ENCODE measurements at places on chromosomes 2 and 18. TPM values are rescaled to one million over a fixed set of nuclear protein-coding genes. Genes with fewer than 3 reads are reported as not detected.

- peaks cover 31% of the 10 kb centered on the region for H3K4me1 ChIP-seq
- H3K4me3 ChIP-seq, result no peak overlapping the region
- peak; percentile 53 for DNase-seq
Observed at GRCh38 chr2:201130524-201131186, 14.7 kb downstream of the CFLAR start.

DNA sequence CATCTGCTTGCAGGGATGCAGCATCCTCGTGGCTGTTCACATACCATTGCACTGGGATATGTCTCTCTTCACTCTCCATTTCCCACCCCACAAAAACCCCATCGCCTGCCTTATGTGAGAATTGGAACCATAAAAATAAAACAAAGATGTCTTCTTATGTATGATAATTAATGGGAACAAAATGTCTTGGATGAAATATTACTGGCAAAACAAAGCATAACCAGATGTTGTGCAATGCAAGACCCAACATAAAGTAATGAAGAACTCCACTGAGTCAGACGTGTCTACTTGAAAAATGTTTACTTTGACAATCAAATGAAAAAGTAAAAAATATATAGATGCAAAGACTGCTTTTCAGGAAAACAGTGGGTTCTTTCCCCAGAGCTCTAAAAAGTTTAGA lies 611.3 kb upstream of the SYT4 start:
- H3K4me1 ChIP-seq, result peaks cover 2% of the 10 kb centered on the region
- no peaks in the 10 kb centered on the region for H3K36me3 ChIP-seq
- H3K4me3 ChIP-seq, result no peak overlapping the region
- peak; percentile 51 for DNase-seq
- no peaks in the 10 kb centered on the region for H3K27me3 ChIP-seq

DNA sequence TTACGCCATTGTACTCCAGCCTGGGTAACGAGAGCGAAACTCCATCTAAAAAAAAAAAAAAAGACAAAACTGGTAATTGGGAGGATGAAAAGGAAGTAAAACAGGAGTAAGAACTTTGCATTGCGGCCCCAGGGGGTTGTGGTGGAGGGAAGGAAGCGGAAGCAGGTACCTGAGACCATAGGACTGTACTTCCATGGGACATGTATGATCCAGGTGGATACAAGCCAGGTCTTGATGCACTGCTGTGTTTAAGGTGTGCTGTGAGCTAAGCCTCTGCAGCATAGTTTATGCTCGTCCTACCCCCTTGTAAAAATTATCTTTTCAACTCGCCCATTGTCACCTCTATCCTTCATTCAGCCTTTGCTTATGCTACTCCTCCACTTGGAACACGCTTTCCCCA lies 23.7 kb downstream of the FBXO36 start:
- H3K4me1 ChIP-seq, result no peaks in the 10 kb centered on the region
- no peak overlapping the region for H3K4me3 ChIP-seq
- H3K27me3 ChIP-seq, result no peaks in the 10 kb centered on the region
- no peaks in the 10 kb centered on the region for H3K36me3 ChIP-seq
- no peak overlapping the region for H3K27ac ChIP-seq
- no peak for DNase-seq

GRCh38 chr2:112831513-112831845 lies 5.1 kb downstream of the IL1B start:
- no peak for DNase-seq
- H3K27me3 ChIP-seq, result no peaks in the 10 kb centered on the region
- peaks cover 7% of the 10 kb centered on the region for H3K4me1 ChIP-seq
- no peaks in the 10 kb centered on the region for H3K36me3 ChIP-seq

DNA sequence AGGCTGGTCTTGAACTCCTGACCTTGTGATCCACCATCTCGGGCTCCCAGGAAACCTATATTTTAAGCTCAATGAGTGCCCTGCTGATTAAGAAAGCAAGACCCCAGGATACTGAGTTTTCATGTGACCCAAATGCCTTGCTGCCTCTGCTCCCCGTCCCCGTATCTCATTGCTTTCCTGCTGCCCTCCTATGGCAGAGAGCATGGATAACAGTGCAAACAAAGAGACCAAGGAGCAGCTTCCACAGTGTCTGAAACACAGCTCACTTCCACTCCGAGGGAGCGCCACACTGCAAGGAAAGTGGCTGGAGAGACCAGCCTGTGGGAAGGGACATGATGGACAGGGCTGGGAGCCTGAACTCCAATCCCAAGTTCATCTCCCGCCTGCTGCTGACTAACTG lies 246.8 kb downstream of the TMEM182 start:
- no peak for DNase-seq
- H3K36me3 ChIP-seq, result no peaks in the 10 kb centered on the region
- no peak overlapping the region for H3K4me3 ChIP-seq
- no peaks in the 10 kb centered on the region for H3K4me1 ChIP-seq
- H3K27ac ChIP-seq, result no peak overlapping the region

DNA sequence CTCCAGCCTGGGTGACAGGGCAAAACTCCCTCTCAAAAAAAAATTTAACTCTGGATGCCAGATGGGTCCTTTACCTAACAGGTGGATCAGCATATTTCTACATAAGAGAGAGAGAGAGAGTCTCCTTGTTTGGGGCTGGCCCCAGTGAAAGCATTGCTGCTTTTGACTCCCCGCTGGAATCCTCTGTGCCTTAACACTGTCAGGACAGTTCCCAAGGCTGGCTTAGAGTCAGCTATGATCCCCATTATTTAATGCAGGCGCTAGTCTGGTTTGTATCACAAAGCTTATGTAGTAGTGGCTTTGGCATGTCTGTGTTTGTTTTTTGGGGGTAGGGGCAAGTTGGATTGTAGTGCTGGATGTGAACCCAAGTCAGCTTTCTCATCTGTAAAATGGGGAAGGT lies 9.4 kb downstream of the INPP4A start:
- H3K27ac ChIP-seq, result no peak overlapping the region
- no peaks in the 10 kb centered on the region for H3K27me3 ChIP-seq
- no peak overlapping the region for H3K4me3 ChIP-seq
- no peak for DNase-seq

- H3K4me1 ChIP-seq, result no peaks in the 10 kb centered on the region
- no peaks in the 10 kb centered on the region for H3K36me3 ChIP-seq
- no peaks in the 10 kb centered on the region for H3K27me3 ChIP-seq
- DNase-seq, result no peak
- no peak overlapping the region for H3K4me3 ChIP-seq
Observed at GRCh38 chr2:115427436-115427835, 985.0 kb downstream of the DPP10 start.

DNA sequence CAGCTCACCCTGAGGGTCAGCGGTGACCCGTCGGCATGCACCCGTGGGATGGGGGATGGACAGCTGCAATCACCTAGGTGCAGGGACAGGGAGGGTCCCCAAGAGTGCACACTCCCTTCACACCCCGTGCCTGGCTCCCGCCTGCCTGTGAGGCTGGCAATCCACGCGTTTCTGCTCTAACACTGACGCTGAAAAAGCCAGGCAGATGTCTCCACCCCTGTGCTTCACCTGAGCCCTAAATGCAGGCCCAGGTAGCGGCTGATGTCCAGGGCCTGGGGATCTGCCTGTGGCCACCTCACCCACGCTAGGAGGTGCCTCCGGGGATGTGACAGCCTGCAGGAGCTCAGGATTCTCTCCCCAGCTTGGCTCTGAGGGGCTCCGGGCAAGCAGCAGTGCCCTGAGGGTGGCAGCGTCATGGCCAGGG lies 212.0 kb upstream of the SALL3 start:
- no peaks in the 10 kb centered on the region for H3K4me1 ChIP-seq
- H3K36me3 ChIP-seq, result no peaks in the 10 kb centered on the region

DNA sequence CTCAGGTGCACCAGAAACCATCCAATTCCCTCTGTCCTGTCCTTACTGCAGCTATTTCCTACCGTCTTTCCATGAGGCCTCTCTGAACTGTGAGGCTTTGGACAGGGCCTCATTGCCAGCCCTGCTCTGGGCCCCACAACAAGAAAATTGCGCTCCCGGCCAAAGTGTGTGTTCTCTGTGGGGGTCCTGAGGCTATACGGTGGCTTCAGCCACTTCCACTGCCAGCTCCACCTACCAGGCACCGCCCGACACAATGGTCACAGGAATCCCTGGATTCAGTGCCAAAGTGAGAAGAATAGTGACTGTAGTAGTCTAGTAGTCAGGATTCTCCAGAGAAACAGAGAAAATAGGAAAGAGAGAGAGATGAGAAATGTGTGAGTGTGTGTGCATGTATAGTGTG lies 140.2 kb downstream of the IRS1 start:
- H3K36me3 ChIP-seq, result no peaks in the 10 kb centered on the region
- DNase-seq, result no peak
- H3K4me3 ChIP-seq, result no peak overlapping the region
- no peak overlapping the region for H3K27ac ChIP-seq
- H3K4me1 ChIP-seq, result peaks cover 9% of the 10 kb centered on the region

GRCh38 chr18:63309422-63309821 lies 10.1 kb downstream of the BCL2 start:
- H3K27me3 ChIP-seq, result no peaks in the 10 kb centered on the region
- peaks cover 6% of the 10 kb centered on the region for H3K36me3 ChIP-seq
- no peak overlapping the region for H3K4me3 ChIP-seq
- no peak for DNase-seq
- no peak overlapping the region for H3K27ac ChIP-seq

- no peak for DNase-seq
- no peak overlapping the region for H3K27ac ChIP-seq
- H3K4me1 ChIP-seq, result peaks cover 14% of the 10 kb centered on the region
- no peaks in the 10 kb centered on the region for H3K36me3 ChIP-seq
Observed at GRCh38 chr2:71898851-71899681, 248.6 kb downstream of the CYP26B1 start.

DNA sequence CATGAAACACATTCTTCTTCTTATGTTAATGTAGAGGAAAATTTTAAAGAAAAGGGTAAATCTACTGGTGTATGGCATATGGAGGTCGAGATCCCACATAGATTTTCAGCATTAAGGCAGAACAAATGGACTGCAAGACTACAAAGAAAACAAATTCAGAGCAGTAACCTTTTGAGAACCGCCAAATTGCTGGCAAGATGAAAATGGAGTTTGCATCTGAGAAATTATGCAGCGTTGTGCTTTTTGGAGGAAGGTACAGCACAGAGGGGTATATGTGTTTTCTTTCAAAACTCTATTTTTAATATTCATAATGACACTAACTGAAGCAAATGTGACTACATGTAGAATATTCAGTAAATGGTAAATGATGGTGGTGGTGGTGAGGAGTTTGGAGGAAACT lies 59.0 kb upstream of the PARD3B start:
- no peaks in the 10 kb centered on the region for H3K27me3 ChIP-seq
- no peak overlapping the region for H3K4me3 ChIP-seq
- H3K36me3 ChIP-seq, result no peaks in the 10 kb centered on the region
- DNase-seq, result no peak

DNA sequence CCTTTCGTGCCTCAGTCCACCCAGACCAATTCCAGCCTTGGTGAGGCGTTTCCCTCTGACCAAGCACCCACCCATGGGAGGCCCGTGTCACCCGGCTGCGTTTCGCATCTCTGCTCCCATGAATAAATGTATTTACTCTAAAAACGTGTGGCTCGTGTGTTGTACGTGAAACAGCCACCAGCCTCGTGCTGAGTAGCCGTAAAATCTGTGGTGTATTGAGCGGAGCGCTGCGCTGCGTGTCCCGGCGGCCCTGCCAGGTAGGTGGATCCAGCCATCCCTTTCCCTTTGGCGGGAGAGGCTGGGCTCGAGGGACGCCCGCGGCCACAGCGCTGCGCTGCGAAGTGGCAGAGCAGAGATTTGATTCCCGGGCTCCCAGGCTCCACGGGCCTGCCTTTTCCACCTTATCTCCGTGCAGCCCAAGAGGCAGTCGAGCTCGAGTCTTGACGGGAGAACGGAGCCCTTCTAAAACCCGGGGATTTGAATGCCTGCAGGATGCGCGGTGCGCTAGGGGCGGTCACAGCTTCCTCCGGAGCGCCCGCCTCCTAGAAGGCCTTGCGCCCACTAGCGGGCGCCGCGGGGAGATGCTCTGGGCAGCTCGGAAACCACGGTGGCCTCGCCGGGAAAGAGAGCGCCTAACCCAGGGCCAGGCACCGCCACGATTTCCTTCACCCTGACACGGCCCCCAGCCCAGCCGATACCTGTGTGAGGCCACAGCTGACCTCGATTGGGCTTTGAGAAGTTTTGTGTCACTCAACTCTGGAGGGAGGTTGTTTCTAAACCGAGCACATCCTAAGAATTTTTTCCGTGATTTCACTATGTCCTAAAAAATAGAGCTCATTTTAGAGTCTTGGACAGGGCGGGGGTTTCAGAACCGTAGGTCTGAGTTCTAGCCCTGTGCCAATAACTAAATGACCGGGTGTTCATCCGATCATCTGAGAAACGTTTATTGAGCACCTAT lies 3.9 kb upstream of the PSMD1 start:
- peaks cover 18% of the 10 kb centered on the region for H3K4me1 ChIP-seq
- H3K4me3 ChIP-seq, result peak overlapping the region; percentile 56
- H3K27me3 ChIP-seq, result peaks cover 17% of the 10 kb centered on the region
- DNase-seq, result peak; percentile 89

- H3K4me3 ChIP-seq, result no peak overlapping the region
- H3K4me1 ChIP-seq, result no peaks in the 10 kb centered on the region
- no peak for DNase-seq
- no peaks in the 10 kb centered on the region for H3K36me3 ChIP-seq
Observed at GRCh38 chr2:12116228-12116750, 369.9 kb downstream of the LPIN1 start.

- no peak for DNase-seq
- no peaks in the 10 kb centered on the region for H3K4me1 ChIP-seq
- no peak overlapping the region for H3K4me3 ChIP-seq
Observed at GRCh38 chr2:26571316-26571715, 69.8 kb downstream of the CIB4 start.

DNA sequence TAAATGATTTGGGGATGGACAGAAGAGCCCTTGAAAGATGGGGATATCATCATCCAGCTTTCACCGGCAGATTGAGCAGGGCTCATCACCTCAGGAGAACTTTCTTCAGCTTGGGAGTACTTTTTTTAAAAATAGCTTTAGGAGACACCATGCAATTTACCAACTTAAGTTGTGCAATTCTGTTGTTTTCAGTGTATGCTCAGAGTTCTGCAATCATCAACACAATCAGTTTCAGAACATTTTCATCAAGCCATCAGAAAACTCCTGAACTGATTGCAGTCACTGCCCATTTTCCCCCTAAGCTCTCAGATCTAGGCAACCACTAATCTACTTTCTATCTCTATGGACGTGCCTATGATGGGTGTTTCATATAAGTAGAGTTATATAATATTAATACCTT lies 117.7 kb downstream of the CRIM1 start:
- no peak overlapping the region for H3K27ac ChIP-seq
- no peak overlapping the region for H3K4me3 ChIP-seq
- peaks cover 3% of the 10 kb centered on the region for H3K36me3 ChIP-seq
- no peaks in the 10 kb centered on the region for H3K27me3 ChIP-seq

- no peak overlapping the region for H3K27ac ChIP-seq
- peak; percentile 71 for DNase-seq
- H3K4me3 ChIP-seq, result no peak overlapping the region
- H3K27me3 ChIP-seq, result no peaks in the 10 kb centered on the region
- H3K36me3 ChIP-seq, result no peaks in the 10 kb centered on the region
- H3K4me1 ChIP-seq, result no peaks in the 10 kb centered on the region
Observed at GRCh38 chr2:55809875-55810621, 113.5 kb downstream of the EFEMP1 start.

CHRNA1 gene
- 140 TPM for polyA plus RNA-seq

TNFRSF11A gene
- 3.7 TPM for polyA plus RNA-seq

HOXD10 gene
- polyA plus RNA-seq, result 0.21 TPM

NAT8 gene
- polyA plus RNA-seq, result 0.19 TPM

DUSP2 gene
- polyA plus RNA-seq, result 8.4 TPM

SEPTIN10 gene
- polyA plus RNA-seq, result 78.9 TPM

MGAT4A gene
- polyA plus RNA-seq, result 3.9 TPM

GPR35 gene
- 5.1 TPM for polyA plus RNA-seq

All from muscle of leg (tissue), 16 donors.